Fibroblast of pulmonary artery (primary cell): ENCODE measurements at places on chromosomes 5 and 9.
A peak's percentile ranks its signal among the peaks of the same experiment; 100 is the strongest.

- DNase-seq, result no peak
Measured at GRCh38 chr5:80754900-80755299, 100.1 kb upstream of the DHFR start.

- peak; percentile 68 for DNase-seq
Measured at GRCh38 chr9:128523199-128523925, 18.8 kb downstream of the GLE1 start.

DNA sequence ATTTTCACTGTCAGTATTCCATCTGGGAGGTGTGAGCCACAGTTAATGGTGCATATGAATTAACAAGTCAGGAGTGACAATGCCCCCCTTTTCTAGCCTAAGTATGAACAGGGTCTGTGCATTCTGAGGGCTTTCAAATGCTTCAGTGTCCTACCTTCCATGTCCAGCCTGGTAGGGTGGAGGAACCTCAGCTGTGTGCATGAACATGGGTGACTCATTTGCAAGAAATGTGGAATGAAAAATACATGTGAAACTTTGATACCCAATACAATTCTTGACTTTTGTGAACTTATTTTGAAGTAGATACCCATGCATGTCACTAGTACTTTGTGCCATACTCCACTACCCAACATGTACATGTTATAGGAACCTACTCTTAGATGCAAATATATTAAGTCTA lies 375.8 kb downstream of the SEMA5A start:
- no peak for DNase-seq

- no peak for DNase-seq
Measured at GRCh38 chr9:111375062-111375461, 45.0 kb upstream of the OR2K2 start.
